ENCODE measurements at places on chromosomes 3 and 15.

DNA sequence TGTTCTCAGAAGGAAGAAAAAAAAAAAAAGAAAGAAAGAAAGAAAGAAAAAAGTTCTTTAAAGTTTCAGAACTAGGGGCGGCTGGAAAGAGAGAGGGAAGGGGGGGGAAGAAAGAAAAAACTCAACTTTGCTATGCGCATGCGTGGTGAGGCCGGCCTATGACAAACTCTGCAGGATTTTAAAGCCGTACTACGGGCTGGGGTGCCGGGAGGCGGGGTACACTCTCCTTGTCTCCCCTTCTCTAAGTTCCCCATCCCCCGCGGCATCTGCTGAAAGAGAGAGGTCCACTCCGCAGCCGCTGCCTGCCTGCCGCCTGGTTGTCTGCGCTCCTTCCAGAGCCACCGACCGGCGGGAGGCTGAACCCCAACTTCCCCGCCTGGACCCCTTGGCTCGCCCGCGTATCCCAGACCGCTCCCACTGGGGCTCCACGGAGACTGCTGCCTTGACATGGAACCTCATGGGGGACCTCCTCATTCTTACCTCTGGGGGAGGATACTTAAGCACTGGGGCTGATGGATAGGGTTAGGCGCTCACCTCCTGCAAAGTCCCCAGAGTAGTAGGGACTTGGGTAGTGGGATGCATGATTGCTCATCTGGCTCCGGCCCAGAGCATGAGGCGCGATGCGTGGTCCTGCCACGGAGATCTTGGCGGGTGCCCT, 1.4 kb upstream of the WNT5A start:
- DNase-seq, result no peak

GRCh38 chr15:67784090-67784781, 41.1 kb upstream of the SKOR1 start:
- DNase-seq, result no peak

DNA sequence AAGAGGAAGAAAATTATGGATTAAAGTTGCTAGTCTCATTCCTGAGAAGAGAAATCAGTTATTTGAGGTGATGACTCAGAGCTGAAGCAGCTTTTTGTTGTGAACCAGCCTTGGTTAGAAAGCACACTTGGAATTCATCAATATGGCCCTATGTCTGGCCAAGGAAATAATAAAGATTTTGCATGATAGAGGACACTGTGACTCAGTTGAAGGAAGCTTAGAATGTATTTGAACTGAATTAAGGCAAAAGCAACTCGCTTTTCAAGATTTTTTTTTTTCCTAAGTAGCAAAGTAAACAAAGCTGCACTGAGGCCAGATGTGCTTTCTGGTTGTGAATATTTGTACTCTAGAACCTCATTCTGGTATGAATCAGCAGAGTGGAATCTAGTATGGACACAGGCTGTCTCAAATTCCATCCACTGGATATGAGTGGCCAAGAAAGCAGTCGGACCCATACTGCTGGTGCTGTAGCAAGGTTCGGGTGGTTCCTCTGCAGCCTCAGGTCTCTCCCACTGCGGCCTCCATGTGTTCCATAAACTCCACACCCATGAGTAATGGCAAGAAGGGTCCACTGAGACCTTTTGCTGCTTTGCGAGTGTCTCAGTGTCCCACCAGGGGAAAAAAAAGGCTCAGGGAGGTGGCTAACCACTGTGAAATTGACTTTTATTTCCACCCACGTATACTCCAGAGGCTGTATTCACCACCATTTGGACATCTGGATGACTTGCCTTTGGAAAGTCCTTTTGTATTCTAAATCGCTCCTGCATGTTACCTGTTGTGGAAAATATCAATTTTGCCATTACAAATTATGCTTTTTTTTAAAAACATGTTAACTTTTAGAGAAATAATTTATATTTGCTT, 53.1 kb downstream of the TGFBR2 start:
- DNase-seq, result no peak

GRCh38 chr3:156519758-156520162, 35.2 kb downstream of the SSR3 start:
- no peak for DNase-seq

GRCh38 chr15:39427705-39428104, 153.2 kb upstream of the THBS1 start:
- no peak for DNase-seq

- no peak for DNase-seq
Observed at GRCh38 chr3:56365905-56366640, 102.2 kb downstream of the ERC2 start.

DNA sequence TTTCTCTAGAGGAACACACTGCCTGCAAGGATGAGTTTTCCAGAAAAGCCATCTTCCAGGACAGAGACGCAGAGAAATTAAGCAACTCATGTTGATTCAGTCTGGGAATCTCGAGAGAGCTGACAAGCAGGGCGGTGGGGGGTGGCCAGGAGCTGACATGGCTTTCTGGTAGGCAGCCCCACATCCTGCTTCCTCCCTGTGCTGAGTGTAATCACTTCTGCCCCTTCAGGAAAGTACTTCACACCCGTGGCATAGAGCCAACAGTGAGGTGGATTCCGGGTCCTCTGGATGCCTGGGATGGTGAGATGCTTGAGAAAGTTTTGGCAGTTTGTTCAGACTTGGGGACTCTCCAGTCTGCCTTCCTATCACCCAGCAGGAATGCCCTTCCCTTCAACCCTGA, 221.1 kb downstream of the SLCO3A1 start:
- DNase-seq, result no peak
